ENCODE measurements at places on chromosomes 7 and 10. TPM values are rescaled to one million over a fixed set of nuclear protein-coding genes. Genes with fewer than 3 reads are reported as not detected.
A peak's percentile ranks its signal among the peaks of the same experiment; 100 is the strongest.

DENND10 gene
- 18.3 TPM for total RNA-seq

- DNase-seq: no peak
Measured at GRCh38 chr10:130656187-130656575, 520.0 kb downstream of the GLRX3 start.

GRCh38 chr10:55224007-55224781 is 423.2 kb upstream of the PCDH15 start:
- no peak for DNase-seq

DNA sequence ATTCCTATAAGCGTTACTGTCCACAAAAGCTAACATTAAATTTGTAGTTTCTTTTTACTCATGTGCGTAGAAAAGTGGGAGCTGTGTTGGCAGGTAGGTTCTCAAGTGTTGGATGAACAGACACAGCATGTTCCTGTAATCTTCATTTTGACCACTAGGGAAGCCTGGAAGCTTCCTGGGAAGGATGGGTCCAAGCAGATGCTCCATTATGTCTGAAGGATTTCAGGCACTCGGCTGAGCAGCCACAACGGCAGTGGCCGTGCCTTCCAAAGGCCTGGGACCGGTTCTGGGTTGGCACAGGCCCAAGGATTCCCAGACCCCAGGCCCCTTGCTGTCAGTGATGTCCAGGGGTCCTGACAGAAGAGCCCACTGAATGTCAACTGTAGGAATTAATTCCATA is 386.3 kb downstream of the TNS3 start:
- DNase-seq: no peak

DNA sequence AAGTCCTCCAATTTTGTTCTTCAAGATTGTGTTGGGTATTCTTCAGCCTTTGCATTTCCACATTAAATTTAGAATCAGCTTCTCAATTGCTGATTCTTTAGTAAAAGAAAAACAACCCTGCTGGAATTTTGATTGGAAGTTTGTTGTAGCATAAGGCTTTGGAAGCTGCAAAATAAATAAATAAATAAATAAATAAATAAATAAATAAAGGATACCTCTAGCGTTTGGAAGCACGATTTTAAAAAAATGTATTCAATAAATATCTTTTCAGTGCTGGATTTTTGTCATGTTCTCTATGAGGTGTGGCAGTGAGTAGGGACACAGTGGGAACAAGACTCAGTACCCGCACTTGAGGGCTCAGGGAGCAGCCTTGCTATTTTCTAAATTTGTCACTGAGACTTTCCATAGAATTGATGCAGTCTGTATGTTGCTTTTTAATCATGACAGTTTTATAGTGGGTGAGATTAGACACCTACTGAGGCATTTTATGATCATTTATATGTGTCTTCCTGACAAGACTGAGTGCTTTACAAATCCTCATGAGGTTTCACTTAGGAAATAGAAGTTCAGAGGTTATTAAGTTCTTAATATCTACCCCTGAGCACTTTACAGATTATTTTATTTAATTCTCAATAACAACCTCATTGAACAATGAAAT is 22.3 kb upstream of the COMMD3 start:
- DNase-seq: no peak

DNA sequence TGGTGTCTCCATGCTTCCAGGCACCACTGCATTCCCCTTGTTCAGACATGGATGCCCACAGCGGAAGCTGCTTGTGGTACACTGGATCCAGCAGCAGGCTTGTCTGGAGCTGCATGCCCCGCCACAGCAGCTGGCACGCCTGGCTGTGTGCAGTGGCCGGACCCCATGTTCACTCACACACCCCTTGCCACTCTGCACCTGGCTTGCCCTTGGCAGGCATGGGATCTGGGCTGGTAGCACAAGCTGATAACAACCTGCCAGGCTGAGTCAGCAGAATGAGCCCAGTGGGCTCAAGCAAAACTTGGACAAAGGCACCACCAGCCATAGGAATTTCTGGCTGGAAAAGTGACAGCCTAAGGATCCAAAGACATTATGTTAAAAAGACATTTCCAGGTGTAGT is 91.8 kb upstream of the TMEM168 start:
- DNase-seq: peak; percentile 41

Data from left ventricle myocardium inferior (tissue), 1 donor.